ENCODE measurements at places on chromosomes 4 and X.

GRCh38 chr4:156770140-156770539 lies 201.5 kb downstream of the PDGFC start:
- no peak for DNase-seq

DNA sequence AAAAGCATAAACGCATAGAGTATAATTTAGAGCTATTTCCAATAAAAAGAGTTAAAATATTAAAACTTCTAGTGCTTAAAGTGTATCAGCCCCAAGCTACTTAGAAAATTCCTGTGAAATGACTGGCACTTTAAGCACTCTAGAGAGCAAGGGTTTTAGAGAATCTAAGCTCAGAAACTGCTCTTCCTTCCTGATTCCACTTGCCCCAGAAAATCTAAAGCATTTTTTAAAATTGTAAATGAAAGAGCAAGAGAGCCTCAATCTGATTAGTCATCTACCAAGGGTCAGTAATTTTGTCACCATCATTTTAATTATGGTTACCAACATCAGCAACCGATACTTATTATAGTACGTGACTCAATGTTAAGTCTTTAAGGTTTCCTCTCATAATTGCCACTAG lies 25.0 kb downstream of the CTPS2 start:
- DNase-seq: no peak

DNA sequence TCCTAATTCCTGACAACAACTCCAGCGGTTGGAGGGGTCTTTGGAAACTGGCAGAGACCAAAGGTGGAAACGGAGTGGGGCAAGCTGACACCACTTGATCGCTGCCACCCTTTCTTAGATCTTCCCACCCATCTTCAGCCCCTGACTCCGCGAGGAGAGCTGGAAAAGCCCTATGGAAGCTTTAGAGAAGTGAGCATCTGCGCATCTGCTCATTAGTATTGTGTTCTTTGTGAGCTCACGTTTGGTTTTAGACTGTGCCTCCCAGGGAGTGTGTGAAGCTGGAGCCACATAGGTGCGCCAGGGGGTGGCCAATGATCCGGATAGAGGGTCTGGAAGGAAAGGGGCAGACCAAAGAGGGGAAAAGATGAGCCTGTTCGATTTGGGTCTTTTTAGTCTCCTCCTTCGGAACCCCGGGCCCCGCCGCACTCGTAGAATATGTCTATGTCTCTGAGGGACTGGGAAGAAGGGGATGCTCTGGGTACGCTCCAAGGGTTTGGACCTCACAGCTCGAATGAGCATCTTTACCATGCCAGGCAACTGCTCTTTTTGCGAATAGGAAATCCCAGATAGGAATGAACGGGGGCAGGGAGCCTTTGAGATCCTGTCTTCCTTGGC lies 578 bp upstream of the DKK2 start:
- no peak for DNase-seq

- no peak for DNase-seq
These were observed 13.8 kb downstream of the GLRA3 start for GRCh38 chr4:174815282-174815681.

DNA sequence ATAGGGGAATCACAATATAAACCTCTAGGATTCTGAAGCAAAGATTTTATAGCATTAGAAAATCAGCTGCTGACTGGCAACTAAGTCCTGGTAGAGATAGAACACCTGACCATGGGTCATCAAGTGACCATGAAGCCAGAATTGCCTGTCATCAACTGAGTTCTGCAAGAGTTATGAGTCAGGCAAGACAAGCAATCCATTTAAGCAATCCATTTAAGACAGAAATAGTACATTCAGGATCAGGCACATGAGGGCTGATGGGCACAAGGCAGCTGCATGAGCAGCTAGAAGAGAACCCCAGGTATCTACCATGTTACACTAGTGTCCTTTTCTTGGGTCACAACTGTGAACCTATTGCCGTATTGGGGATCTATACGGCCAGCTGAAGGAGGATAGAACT lies 98.9 kb downstream of the SPRY1 start:
- DNase-seq: no peak

DNA sequence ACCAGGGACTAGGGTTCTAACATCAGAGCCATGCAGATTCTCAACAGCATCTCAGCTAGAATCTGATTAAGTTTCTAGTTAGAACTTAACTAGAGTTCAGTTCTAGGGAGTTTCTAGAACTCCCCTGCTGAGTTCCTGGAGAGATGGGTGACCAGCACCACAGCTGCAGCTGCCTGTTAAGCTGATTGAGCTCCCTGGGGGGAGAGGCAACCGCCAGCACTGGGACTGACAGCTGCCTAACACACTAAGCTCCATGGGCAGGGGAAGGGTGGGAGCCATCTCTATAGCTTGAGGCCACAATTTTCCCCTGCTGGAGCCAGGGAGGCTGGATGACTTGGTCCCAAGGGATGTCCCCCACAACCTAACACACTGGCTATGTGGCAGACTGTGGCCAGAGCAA lies 84.2 kb downstream of the CHIC1 start:
- no peak for DNase-seq

DNA sequence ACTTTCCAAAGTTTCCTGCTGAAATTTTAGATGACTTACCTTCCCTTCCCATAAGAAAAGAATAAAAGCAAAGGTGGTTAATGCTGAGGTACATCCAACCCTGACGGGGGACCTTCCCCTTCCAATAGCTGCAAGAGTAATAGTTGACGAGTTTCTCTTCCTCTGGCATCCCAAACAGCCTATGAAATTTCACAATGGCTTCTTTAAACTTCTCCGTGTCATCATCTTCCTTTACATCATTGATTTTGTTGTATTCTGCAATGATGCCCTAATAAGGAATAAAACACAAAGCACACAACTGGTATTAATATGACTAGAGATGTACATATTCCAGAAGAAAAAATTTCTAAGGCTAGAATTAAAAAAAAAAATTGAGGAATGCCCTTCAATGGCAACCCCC lies 76.6 kb downstream of the TBC1D9 start:
- no peak for DNase-seq

Measured in ACHN (cell line).